PC-9 (cell line): ENCODE measurements at places on chromosomes 2 and 18.
A peak's percentile ranks its signal among the peaks of the same experiment; 100 is the strongest.

GRCh38 chr2:235864733-235865515 lies 303.3 kb downstream of the GBX2 start:
- DNase-seq = no peak

DNA sequence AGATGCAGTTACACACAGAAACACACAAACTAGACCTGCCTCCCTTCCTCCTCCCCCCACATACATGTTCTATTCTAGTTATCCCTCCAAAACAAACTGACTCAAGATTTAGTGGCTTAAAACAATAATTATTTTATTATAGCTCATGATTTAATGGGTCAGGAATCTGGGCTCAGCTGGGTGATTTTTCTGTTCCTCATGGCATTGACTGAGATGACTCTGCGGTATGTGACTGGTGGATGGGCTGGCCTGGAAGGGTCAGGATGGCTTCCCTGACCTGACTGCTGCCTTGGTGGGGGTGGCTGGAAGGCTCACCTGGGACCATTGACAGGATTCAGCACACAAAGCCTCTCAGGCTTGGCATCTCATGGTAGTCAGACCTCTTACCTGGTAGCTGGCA lies 33.7 kb upstream of the NTSR2 start:
- no peak for DNase-seq

DNA sequence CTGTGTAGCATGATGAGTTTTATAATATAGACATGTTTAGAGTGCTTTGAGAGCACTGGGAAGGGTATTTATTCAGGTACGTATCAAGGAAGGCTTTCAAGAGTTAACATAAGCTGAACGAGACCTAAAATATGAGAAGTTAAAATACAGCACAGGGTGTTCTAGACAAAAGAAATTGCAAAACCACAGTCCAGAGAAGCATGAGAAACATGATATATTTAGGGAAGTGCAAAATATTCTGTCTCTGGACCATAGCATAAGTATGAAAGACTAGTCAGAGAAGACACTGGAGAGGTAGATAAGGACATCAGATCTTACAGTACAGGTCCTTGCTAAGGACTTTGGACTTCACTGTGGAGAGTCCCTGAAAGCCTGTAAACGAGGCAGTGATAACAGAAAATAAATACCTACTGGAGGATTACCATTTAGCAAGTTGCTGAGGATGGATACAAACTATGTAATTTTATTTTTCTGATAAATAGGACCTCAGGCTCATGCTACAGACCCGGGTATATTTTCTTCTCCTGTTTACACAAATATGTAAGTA lies 43.7 kb downstream of the FSIP2 start:
- no peak for DNase-seq

DNA sequence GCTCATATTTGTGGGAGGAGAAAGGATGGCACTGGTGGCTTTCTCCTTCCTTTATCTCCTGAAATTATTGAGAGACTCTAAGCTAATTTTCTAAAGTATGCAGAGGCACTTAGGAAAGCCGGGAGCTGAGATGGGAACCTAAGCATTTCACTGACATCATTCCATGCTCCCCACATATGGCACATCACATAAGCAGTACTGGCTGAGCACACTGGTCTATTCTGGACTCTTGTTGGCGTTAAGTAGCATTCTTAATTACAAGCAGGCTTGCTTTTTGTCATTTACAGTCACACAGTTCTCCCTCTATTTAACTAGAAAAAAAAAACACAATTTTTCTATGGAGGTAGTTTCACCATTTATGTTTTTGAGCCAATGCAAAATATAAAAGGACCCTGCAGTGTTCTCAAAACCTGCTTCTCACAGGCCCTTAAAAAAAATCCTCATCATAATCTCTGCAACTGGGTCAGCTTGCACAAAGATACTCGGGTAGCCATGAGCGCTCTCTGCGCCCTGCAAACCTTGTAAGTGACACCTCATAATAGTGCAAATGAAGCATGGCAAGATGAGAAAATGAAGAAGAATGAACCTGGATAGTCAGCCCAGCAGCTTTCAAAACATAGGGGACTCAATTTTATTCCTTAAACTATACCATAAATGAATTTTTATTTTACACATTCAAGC lies 688.6 kb downstream of the NRXN1 start:
- no peak for DNase-seq

- no peak for DNase-seq
Measured at GRCh38 chr2:9144617-9145016, 62.0 kb upstream of the ASAP2 start.

- peak; percentile 57 for DNase-seq
Measured at GRCh38 chr2:19955544-19956422, 34.1 kb downstream of the WDR35 start.

DNA sequence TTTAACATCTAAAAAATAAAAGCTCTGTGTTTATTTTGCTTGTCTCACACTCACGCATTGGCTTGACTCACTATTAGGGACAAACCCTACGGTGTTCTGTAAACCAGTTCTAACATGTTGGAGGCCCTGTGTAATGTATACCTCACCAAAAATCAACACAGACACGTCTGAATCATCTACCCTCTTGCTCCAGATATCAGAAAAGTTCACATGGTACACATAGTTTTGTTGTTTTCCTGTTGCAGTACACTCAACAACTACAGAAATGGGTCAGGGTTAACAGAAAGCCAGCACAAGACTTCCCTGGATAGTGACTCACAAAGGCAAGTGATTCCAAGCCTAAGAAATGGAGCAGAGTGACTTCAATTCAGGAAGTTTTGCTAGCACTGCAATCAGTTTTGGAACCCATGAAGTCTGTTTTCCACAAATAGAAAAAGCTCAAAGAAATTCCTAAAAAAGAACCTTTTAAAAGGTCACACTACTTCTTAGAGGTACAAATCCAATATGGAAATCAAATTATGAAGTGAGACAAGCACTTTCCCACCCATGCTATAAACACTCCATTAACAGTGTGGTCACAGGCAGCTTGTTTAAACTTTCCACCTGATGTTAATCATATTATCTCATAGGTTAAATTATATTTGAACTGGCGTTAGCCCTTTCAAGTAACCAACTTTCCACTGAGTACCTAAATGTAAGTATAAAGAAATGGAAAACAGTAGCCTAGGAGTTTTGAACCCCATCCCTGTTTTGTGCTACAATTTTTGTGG lies 87.4 kb downstream of the GAREM1 start:
- peak; percentile 26 for DNase-seq

DNA sequence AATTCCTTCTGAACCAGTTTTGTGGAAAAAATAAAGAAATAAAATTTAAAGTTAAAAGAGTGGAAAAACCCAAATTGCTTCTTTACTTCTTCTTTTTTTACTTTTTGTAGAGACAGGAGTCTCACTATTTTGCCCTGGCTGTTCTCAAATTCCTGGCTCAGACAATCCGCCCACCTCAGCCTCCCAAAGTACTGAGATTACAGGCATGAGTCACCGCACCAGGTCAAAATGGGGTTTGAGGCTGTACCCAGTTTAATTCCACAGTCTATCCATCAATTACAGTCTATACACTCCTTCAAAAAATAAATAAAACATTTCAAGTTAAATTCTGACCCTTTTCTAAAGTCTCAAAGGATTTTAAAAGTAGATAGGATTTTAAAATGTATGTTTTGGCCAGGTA lies 120.3 kb downstream of the FAM161A start:
- no peak for DNase-seq

DNA sequence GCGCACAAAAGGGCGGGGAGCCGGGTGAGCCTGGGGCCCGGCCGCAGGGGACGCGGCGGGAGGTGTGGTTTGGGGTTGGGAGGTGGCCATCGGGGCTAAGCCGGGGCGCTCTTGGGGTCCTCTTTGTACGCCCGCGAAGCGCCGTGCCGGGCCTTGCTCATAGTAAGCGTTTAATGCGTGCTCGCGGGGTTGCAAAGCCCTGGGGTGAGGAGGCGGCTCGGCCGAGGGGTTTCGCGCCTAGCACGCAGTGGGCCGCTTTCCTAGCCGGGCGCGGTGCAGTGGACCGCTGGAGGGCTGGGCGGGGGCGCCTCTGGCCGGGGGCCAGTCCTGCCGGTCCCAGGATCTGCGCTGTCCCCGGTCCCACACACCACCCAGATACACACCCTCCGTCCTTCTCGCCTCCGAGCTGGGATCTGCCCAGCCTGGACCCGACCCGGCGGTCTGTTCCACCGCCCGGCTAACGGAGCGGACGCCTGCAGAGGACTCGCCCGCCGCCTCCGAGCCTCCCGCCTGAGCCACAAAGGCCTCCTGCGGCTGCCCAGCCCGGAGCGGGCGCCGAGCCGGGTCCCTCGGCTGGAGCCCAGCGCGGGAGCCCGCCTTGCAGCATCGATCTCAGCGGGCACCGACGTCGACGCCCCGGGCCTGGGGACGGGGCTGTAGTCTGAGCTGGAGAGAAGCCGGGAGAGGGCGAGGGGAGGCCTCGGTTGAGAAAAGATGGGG lies 564 bp downstream of the DPYSL5 start:
- DNase-seq = no peak
